Stimulated activated CD4-positive, alpha-beta T cell treated with anti-CD3 and anti-CD28 coated beads, Interleukin-1b, Interleukin-23, amount 100 ng/mL, for 1 hour (primary cell): ENCODE measurements at places on chromosomes 4 and X.

DNA sequence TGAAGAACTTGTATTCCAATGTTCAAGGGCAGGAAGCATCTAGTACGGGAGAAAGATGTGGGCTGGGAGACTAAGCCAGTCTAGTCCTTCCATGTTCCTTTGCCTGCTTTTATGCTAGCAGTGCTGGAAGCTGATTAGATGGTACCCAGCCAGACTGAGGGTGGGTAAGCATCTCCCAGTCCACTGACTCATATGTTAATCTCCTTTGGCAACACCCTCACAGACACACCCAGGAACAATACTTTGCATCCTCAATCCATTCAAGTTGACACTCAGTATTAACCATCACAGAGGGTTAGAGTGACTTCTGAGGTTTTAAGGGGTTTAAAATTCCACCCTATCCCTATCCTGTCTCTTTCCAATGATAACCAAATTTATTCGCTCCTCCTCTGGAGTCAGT lies 6.5 kb downstream of the HMGN5 start:
- DNase-seq, result no peak

DNA sequence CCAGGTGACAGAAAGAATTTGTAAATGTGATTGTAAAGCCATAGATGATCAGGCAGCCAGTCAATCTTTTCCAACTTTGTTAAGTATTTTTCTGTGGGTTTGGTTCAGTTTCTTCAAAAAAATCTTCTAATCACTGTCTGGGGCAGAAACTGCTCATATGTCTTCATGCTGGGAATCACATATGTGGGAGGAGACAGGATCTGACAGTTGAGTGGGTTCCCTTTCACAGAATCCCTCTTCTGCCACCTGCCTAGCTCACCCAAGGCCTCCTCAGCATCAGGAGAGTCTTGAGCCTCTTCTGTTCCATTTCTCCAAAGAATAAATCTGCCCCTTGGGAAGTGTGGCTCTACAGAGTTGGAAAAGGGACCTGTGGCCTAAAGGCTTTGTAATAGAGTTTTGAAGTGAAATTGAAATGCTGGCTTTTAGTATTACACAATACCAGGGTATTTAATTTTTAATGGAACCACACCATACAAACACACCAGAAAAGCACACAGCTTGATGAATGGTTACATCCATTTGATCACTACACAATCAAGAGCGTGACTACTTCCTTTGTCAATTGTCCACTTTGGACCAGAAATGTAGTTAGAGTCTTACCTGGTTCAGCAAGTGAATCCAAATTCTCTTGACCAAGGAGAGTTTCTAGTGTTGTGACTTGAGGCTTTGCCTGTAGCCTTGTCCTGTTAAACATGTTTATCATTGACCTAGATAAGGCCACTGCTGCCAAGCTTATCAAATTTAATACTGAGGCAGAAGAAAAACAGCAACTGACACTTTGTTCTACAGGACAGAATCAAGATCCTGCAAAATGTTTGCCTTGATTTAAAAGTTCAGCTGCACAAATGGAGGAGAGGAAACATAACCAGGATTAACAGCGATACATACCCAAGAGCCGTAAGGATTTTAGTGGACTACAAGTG lies 20.4 kb downstream of the MSMO1 start:
- no peak for DNase-seq

- no peak for DNase-seq
Observed at GRCh38 chr4:85762529-85762871, 287.6 kb downstream of the ARHGAP24 start.

DNA sequence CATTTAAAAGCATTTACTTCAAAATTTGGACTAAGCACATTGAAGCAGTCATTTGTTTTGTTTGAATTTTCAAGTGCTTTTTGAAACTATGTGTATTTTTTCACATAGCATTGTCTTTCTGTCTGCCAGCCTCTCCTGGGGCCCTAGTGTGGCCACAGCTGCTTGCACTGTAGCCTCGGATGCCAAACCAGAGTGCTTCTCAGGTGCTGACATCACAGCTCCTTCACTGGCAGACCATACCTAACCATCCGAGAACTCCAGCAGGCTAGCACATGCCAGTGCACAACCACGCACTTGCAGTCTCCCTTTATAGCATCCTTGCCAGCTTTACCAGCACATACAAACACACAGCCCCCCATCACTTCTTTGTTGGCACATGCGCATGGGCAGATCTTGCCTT lies 1019.7 kb downstream of the STPG2 start:
- DNase-seq, result no peak

DNA sequence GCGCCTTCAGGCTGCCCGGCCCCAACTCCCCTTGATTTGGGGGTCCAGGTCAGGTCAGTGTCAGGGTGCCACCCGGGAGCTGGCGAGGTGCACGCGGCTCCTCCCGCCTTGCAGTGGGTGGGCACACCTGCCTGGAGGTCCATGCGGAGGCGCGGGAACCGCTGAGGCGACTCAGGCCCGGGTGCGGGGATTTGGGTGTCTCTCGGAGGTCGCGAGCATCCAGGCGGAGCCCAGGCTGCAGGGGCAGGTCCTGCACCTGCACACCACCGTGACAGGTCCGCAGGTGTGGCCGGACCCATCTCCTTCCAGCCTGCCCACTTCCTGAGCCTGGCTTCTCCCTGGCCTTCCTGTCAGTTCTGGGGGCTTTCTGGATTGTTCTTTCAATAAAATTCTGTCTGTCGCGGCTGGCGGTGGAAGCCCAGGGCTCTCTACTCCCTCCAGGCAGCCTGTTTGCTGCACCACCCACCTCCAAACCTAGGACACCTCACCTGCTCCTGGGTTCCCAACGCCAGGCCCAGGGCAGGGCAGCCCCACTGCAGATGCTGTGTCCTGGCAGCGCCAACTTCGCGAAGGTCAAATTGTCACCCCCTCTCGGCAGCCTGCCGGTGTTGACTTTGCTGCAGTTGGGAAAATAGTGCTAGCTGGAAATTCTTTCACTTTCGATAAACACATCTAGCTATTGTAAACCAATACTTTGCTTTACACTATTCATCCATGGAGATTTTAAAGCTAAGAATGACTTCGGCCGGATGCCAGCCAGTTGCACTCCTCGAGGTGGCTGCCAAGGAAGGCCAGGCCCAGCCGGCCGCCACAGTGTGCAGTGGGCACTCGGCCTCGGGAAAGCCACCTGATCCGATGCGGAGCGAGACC lies 35.9 kb downstream of the FGFRL1 start:
- DNase-seq, result no peak

DNA sequence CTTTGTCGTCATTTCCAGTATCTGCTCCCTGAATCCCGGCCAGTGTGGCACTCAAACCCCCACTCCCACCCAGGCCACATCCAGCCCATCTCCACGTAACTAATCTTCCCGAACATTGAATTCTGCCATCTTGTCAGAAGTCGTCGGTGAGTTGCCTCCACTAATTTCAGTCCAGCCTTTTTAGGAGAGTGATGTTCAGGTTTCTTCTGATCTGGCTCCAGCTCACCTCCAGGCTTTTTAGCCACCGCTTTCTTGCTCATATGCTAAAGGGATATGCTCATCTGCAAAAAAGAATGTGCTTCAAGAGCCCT lies 1.3 kb downstream of the TMEM165 start:
- DNase-seq, result no peak

DNA sequence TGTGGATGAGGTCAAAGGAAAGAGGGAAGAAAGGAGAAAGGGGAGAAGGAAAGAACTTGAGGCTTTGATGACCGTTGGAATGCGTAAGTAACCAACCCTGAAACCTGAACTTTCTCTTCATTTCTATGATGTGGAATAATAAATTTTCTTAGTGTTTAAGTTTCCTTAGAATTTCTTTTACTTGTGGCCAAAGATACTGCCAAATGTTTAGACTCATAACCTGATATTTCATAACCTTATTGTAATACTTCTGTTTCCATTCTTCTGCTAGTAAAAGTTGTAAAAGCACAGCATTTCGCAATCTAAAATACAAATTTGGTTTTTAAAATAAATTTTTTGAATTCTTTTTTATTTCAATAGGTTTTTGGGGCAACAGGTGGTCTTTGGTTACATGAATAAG lies 258.5 kb upstream of the GIMD1 start:
- DNase-seq, result no peak

GRCh38 chr4:98620087-98620784 lies 38.2 kb downstream of the TSPAN5 start:
- no peak for DNase-seq

DNA sequence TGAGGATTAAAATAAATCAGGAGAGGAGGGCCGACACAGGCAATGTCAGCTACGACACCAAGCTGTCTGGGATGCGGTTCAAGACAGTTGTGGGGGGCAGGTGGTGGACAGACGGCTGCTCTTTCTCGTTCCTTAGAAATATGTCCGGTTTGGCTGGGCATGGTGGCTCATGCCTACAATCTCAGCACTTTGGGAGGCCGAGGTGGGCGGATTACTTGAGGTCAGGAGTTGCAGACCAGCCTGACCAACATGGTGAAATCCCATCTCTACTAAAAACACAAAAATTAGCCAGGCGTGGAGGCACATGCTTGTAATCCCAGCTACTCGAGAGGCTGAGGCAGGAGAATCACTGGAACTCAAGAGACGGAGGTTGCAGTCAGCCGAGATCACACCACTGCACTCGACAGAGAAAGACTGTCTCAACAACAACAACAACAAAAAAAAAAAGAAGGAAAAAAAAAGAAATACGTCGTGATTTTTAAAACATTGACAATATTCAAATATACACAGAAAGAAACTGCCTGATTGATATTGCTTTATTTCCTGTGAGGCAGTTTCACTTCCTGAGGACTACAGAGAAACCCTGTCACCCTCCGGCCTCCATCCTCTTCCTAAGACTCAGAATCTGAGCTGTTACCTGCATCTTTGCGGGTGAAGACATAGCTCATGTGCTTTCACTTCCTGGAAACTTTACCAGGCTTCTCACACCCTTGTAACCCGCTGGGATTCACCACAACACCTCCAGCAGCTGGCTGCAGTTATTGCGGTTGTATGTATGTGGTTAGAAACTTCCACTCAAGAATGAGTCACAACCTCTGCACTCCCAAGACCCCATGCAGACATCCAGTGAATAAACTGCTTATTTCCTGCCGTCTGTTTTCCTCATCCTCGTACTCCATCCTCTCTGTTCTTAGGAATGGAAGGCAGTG lies 63.8 kb upstream of the STS start:
- peak; percentile 2 for DNase-seq

DNA sequence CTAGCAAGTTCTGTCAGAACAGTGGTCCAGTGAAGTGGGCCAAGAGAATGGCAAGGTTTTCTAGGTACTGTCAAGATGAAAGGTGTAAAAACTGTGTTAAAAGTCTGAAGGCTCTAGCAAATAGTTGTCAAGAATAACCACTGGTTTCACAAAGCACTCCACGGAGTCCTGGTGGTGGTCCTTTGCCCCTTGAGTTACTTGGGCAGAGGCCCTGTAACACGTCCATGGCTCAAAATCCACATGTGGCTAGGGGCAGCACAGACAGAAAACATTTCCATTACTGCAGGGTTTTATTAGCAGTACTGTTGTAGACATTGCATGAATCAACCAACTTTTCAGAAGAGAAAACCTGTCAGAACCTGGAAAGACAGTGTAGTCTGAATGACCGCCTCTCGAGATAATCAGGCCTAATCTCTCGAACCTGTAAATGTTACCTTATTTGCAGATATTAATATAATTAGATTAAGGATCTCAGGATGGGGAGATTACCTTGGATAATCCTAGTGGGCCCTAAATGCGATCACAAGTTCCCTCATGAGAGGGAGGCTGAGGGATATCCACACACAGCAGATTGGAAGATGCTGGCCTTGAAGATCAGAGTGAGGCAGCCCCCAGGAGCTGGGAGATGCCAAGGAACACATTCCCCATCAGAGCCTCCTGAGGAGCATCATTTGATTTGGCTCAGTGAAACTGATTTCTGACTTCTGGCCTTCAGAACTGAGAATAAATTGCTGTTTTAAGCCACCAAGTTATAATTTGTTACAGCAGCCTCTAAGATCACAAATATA lies 34.7 kb downstream of the ERVMER34-1 start:
- no peak for DNase-seq

DNA sequence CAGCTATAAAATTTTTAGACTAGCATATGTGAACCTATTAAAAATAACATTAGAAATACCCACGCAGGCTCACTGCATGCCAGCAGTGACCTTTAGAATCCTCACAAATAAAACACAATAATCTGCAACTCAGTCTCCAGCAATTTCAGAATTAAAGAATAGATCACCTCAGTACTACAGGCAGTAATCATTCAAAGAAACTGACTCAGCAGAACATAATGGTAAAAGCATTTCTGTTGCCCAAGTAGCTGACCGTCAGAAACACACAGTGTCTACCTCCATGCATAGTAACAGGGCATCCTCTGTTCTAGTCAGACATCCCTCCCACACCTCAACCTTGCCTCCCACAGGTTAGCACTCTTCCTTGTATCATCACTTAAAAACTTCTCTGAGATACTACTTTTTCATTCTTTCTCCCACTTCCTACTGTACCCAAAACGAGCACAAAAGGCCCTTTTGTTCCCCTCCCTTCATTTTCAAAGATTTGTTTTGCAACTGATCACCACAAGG lies 65.7 kb upstream of the BEND2 start:
- no peak for DNase-seq

GRCh38 chr4:53695540-53696463 lies 104.5 kb upstream of the LNX1 start:
- no peak for DNase-seq

DNA sequence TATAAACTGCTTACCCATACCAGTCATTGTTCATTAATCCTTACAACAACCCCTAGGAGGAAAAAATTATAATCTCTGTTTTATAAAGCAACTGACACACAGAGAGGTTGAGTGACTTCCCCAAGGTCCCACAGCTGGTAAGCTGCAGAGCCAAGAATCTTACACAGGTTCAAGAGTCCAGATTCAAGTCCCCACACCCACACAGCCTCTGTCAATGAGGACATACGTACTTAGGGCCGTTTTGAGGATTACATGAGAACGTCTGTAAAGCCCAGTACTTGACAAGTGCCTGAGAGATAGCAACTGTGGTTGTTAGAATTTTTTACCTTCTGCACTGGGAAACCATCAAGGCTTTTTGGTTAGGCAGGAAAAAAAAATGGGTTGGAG lies 556 bp upstream of the SLC25A43 start:
- DNase-seq, result no peak

DNA sequence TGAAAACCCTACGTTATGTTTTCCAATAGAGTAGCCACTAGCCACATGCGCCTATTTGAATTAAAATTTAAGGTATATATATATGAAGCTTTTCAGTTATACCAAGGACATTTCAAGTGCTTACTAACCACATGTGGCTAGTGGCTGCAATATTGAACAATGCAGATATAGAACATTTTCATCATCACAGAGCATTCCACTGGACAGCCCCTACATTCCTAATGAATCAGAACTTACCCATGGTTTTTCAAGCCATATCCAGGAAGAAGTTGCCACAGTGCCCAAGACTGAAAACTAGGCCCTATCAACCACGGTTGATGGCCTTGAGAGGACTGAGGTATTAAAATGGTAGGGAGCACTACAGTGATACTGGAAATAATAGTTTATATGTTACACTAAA lies 29.7 kb downstream of the NEK1 start:
- no peak for DNase-seq

DNA sequence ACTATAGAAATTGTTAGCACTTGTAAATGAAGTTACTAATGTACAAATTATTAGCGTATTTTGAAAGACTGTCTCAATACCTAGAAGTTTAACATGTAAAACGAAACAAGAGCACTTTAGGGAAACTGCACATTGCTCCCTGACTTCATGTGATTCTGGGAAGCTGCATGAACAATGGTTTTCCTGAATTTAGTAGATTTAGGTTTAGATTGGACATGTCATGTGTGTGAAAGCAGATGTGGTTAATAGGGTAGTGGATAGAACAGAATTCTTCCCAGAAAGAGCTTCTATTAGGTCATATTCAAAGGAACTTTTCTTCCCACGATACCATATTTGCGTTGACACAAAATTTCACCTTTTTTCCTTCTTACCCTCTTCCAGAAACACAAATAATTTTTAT lies 14.9 kb upstream of the CXCL8 start:
- DNase-seq, result no peak
